ENCODE measurements at places on chromosomes 6 and 20. TPM values are rescaled to one million over a fixed set of nuclear protein-coding genes. Genes with fewer than 3 reads are reported as not detected.

GRCh38 chr6:169841907-169842606, 90.6 kb downstream of the ERMARD start:
- DNase-seq: no peak

GRCh38 chr6:56370561-56371211, 123.3 kb upstream of the COL21A1 start:
- no peak for DNase-seq

DNA sequence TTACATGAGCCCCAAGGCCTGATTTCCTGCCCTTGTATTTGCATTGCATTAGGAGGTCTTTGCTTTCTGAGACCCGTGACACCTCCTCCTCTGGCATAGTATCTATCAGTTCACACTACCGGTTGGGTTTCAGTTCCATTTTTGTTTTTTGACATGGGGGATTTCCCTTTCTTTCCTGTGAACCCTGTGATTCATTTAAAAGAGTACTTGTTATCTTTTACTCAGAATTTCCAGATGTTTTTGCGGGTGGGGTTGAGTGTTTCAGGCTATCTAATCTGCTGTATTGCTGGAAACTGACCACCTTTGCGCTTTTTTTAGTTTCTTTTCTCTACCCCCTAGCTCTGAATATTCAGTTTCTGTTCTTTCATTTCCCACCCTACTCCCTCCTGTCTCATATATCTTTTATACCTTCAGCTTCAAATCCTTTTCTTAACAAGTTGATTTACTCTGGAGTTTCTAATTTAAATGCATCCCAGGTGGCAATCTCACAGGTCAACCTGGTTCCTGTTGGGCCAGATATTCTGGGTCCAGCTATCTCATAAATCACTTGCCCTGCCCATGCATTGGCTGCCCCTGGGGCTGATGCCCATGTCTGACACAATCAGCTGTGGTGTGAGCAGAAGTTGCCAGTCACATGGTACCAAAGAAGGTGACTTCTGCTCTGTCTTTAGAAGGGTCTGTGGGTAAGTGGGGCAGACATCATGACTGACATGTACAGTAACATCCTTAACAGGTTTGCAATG, 14.3 kb upstream of the NCOA3 start:
- no peak for DNase-seq

DNA sequence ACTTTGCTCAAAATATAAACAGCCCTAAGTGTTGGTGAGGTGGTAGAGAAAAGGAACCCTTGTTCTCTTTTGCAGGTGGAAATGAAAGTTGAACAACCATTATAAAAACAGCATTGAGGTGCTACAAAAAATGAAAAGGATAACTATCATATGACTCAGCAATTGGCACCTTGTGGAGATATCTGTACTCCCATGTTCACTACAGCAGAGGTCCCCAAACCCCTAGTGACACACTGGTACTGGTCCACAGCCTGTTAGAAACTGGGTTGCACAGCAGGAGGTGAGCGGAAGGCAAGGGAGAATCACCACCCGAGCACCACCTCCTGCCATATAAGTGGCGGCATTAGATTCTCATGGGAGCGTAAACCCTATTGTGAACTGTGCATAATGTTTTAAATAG, 267.4 kb upstream of the THEMIS start:
- DNase-seq: no peak

GRCh38 chr6:106763361-106763760, 134.0 kb downstream of the QRSL1 start:
- DNase-seq: no peak

DNA sequence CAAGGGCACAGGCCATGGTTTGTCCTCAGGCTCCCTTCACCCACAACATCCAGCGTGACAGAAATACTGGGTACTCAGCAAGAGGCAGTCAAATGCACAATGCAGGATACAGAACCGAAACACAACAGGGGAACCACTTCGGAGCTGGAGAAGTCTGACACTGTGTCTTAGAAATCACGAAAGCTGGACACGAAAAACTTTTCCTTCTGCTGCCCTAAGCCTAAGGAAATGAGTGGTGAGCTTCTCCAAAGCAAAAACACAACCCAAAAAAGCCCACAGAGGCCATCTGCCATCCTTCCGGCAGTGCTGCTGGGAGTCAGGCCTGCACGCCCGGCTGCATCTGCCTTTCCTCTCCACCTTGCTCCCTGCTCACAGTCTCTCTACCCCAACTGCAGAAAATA, 106.3 kb downstream of the SLC23A2 start:
- DNase-seq: no peak

MACROD2 gene
- polyA plus RNA-seq: 0.90 TPM

DNA sequence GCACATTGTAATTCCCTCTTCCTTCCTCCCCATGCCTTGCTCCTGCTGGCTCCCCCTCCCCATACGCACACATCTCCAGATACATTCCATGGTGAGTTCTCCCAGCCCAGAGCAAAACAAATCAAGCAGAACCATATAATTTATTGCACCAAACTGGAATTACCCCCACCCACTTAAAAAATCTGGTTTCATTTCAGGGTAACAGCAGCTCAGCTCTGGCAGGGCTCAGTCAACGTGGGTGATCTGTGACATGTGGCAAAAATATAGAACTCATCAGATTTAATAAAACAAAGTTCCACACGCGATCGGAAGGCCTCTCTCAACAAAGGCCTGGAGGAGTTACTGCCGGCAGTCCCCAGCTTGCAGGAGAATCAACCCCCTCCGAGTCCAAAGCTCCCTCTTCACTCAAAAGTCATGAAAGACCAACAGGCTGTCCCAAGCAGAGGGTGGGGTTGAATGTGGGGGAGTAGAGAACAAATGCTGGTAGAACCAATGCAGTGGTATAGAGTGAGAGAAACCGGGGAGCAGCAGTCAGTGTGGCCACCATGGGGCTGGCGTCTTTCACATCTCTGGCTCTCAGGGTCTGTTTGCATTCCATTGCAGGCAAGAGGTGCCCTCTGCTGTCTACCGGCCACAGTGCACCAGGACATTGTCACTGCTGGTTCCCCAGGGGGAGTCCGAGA, 323.3 kb upstream of the NT5E start:
- DNase-seq: peak; percentile 47

GRCh38 chr6:28407401-28407800, 7.9 kb upstream of the ZSCAN12 start:
- no peak for DNase-seq

DNA sequence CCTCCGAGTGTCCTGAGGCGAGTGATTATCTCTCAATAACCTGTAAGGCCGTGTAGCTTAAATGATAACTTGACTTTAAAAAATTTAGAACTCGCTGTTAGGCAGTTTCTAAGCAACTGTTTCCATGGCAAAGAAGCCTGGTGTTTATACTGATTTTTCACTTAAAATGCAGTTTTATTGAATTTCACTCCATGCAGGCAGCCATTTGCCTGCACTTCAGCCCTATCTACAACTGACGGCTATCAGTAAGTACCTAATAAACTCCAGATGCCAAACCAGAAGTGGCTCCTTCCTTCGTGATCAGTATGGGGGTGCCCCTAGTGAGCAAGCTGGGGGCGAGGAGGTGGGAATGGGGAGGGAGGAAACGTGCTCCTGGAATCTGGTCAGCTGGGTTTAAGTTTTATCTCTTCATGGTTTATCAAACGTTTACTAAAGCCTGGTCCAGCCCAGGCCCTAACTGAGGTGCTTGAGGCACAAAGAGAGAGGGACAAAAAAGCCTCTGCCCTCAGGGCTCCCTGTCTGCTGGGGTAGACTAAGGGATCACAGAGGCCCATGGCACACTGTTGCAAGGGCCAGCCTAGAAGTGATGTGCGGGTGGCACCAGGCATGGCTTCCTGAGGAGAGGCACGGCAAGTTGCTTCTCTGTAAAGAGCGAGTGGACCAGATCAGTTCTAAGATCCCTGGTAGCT, 45.5 kb downstream of the TTI1 start:
- no peak for DNase-seq

GRCh38 chr6:142444376-142444775, 142.6 kb downstream of the ADGRG6 start:
- DNase-seq: no peak

GRCh38 chr20:14953736-14954135, 616.3 kb upstream of the FLRT3 start:
- no peak for DNase-seq

- DNase-seq: no peak
Measured at GRCh38 chr6:156956286-156956685, 179.1 kb downstream of the ARID1B start.

DNA sequence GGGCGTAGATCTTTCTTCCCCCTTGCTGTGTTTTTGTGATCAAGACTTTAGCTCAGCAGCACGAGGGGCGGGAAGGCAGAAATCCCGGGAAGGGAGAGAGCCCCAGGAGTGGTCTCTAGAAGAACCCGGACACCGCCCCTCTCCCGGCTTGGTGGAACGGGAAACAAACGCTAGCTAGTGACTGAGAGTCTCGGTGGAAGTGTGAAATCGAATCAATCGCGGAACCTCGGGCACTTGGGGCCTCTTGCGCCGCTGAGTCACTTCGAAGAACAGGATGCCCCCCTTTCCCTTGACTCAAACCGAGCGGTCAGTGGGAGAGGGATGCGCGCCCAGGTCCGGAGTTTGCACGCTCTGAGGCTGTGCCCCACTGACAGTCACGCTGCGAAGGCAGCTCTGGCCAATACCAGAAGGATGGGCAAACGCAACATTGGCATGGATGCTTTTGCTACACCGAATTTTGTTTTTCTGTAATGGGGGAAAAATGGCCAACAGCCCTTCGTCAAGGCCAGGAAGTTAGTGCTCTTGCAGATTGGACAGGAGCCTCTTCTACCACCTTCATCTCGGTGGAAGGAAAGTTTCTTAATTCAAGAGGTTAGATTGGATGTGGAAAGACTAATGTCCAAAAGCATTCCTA, 1.6 kb upstream of the OLIG3 start:
- no peak for DNase-seq

GRCh38 chr20:23277316-23277715, 73.3 kb upstream of the NXT1 start:
- no peak for DNase-seq

- DNase-seq: no peak
Measured at GRCh38 chr20:623704-624103, 13.6 kb upstream of the TCF15 start.

GRCh38 chr20:58717278-58718091, 24.9 kb downstream of the NPEPL1 start:
- peak; percentile 41 for DNase-seq

GRCh38 chr20:17884307-17885003, 84.1 kb downstream of the SNX5 start:
- no peak for DNase-seq

All from aorta (tissue), 5 donors.